Stimulated activated CD4-positive, alpha-beta T cell treated with anti-CD3 and anti-CD28 coated beads, TNF-alpha, amount 100 ng/mL, for 24 hours (primary cell): ENCODE measurements at places on chromosomes 13 and 19.

DNA sequence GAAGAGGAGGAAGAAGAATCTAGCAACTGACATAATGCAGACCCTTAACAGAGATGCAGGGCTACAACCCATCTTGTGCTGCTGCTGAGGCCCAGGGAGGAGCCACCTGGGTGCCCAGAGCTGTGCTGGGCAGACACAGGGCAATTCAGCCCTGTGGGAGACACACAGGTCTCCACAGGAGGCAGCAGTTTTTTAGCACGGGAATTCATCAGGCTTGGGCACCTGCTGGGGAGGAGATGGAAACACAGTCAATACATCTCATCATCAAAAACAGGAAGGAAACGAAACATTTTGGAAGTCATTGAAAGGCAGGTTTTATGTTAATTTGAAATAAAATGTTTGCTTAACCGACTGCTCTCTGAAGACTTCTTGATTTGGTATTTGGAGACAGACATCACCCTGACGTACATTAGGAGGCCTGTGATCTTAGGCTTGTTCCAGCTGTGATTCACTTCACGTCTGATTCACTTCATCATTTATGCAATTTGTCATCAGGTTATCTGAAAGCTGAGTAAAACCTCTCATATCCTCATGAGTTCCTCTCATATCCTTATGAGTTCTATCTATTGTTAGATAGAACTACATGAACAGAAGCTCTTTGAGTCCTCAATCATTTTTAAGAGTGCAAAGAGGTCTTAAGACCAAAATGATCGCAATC, 77.4 kb downstream of the CYSLTR2 start:
- no peak for DNase-seq

DNA sequence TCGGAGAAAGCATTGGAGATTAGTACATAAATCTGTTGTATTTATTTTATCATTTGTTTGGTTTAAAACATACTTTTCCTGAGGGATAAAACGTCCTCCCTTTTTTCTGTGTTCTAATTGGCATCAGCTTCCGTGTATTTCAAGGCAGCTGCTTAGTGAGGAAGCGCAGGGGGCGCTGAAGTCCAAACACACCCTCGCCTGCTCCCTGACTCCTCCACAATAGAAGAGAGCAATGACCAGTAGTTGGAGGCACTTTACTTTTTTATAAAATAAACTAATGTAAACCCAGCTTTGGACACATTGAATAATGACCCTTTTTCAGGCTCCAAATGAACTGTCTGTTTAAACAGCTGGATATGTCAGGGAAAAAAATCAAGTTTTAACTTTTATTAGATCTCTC, 79.9 kb downstream of the RNASEH2B start:
- no peak for DNase-seq

DNA sequence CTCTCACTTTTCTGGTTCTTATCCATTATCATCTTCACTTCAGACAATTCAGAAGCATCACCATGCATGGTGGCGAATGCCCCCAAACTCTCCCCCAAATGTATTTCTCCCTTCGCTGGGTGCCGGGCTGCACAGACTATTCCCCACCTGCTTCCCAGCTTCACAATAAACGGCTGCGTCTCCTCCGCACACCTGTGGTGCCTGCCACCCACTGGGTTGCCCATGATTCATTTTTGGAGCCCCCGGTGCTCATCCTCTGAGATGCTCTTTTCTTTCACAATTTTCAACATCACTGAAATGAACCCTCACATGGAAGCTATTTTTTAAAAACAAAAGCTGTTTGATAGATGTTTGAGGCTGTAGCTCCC, 2.8 kb upstream of the F10 start:
- no peak for DNase-seq

DNA sequence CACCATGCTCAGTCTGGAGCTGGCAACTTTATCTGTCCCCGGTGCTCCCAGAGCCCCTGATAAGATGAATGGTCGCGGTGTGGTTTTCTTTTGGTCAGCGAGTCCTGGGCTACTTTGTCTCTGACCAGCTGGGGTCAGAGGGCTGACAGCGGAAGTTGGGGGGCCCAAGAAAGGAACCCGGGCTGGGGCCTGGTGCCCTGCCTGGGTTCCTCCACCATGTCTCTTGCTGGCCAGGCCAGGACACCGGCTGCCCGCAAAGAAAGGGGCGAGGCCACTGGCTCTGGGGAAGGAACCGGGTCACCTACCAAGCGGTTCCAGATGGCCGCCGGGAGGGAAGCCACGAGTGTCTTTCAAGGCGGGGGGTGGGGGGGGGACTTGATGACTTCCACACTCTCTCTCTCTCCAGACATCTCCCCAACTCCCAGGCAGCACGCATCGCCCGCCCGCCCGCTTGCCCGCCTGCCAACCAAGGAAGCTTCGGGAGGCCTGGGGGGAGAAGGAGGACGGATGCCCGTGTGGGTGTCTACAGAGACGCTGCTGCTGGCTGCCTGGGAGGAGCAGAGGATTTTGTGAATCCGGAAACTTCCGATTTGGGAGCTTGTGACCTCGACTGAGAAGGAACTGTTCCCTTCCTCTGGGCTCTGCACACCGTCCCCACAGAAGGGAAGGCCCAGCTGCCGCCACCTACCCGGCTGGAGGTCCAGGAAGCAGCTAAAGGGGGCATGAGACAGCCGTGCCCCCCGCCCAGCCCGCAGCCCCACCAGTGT, 1.1 kb downstream of the PIP5K1C start:
- no peak for DNase-seq

DNA sequence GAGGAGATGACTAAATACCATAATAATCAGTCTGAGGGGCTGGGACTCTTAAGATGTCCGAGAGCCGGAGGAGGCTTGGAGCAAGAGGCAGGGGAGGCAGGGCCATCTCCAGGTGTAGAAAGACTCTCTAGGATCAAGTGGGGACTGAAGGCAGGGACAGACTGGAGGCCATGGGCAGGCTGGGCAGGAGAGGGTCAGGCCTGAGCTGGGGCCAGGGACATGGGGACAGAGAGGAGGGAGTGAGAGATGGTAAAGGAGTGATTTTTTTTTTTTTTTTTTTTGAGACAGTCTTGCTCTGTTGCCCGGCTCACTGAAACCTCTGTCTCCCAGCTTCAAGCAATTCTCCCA, 2.2 kb downstream of the JOSD2 start:
- DNase-seq: no peak

- DNase-seq: no peak
These were observed 161.1 kb downstream of the LACC1 start for GRCh38 chr13:44040818-44041100.

GRCh38 chr19:19381007-19381926, 24.2 kb upstream of the GATAD2A start:
- DNase-seq: no peak

GRCh38 chr19:58229255-58229639, 533 bp downstream of the ZNF544 start:
- DNase-seq: no peak
